ENCODE measurements at places on chromosomes 16 and 17. TPM values are rescaled to one million over a fixed set of nuclear protein-coding genes. Genes with fewer than 3 reads are reported as not detected.

Gene MEAK7
- 40.8 TPM for total RNA-seq

Gene TBC1D3H
- total RNA-seq: not detected

Gene COG7
- 27.8 TPM for total RNA-seq

Gene NPIPB8
- 2.0 TPM for total RNA-seq

Measured in placental epithelial cell (primary cell).